ENCODE measurements at places on chromosomes 12 and 14.

GRCh38 chr14:51386983-51387735 is 147.1 kb downstream of the TMX1 start:
- DNase-seq: no peak

- DNase-seq: no peak
Measured at GRCh38 chr14:75246546-75247285, 31.9 kb upstream of the FOS start.

- DNase-seq: peak; percentile 99
Measured at GRCh38 chr14:101760138-101761011, 1.1 kb upstream of the PPP2R5C start.

GRCh38 chr12:86658303-86658702 is 402.1 kb upstream of the MGAT4C start:
- DNase-seq: no peak

- no peak for DNase-seq
Measured at GRCh38 chr14:103436533-103436932, 51.3 kb downstream of the MARK3 start.

- no peak for DNase-seq
Measured at GRCh38 chr14:85508863-85509262, 21.1 kb upstream of the FLRT2 start.

DNA sequence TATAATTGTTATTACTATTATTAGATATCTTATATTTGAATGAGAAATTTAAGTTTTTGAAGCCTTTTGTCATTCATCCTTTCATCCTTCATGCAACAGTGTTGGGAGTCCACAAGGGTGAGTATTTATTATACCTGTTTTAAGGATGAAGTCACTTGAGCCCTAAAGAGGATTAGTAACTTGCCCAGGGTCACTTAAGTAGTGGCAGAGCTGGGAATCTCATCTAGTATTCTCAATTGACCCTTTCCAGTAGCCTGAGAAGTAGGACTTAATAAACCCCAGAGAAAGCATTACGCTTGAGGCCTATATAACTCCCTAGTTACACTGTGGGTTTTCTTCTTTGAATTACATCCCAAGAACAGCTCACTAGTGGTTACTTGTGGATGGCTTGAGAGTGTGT is 119.8 kb downstream of the SRGAP1 start:
- no peak for DNase-seq

DNA sequence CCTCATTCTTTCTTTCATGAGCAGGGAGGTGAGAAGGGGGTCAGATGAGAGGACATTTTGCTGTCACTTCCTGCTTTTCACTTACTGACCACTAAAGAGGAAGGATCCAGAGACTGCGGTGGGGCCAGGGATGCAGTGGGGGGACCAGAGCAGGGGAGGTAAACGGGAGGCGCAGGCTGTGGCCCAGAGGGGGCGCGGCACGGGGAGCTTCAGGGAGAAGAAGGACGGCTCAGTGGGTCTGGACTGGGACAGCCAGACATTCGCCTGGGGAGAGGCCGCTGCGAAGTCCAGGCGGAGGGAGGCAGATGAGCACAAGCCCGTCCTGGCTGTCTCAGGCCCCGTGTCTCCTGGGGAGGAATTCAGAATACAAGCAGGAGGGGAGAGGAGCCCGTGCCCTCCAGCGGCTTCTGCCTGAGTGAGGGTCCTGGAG is 41.2 kb downstream of the SLC6A12 start:
- DNase-seq: no peak

GRCh38 chr12:22262309-22262708 is 72.2 kb downstream of the ST8SIA1 start:
- DNase-seq: no peak

DNA sequence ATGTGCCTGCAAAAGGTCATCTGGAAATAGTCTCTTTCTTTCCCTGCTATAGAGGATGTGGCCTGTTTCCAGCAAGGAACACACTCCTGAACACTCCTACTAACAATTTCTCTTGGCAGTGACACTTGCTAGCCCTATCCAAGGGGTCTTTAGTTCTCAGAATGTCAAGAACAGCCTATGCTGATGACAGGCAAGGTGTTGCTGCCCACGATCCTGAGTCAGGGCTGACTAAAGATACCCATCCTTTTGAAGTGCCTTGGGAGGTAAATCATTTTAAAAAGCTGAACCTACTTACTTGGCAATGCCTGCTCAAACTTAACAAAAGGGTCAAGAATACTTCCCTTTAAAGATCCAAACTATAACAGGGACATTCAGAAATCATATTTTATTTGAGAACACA is 1146.4 kb downstream of the VRK1 start:
- no peak for DNase-seq

- no peak for DNase-seq
Measured at GRCh38 chr12:40158592-40159111, 52.8 kb upstream of the SLC2A13 start.

DNA sequence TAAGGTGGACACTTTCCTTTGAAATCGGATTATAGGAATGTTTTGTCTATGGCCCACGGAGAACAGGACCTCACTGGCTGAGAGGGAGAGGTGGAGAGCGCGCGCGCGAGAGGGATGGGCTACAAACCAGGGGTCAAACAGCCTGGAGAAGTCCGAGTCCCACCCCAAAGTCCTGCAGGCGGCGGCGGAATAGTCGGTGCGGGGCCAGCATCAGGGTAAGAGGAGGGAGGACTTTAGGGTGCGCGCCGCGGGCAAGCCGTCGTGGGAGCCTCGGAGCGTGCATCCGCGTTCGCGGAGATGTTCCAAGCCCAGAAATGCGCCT is 3.3 kb upstream of the HOXC8 start:
- DNase-seq: no peak

- no peak for DNase-seq
Measured at GRCh38 chr14:72434856-72435255, 459.0 kb downstream of the DPF3 start.

GRCh38 chr14:69318241-69318640 is 58.3 kb downstream of the GALNT16 start:
- DNase-seq: peak; percentile 70

DNA sequence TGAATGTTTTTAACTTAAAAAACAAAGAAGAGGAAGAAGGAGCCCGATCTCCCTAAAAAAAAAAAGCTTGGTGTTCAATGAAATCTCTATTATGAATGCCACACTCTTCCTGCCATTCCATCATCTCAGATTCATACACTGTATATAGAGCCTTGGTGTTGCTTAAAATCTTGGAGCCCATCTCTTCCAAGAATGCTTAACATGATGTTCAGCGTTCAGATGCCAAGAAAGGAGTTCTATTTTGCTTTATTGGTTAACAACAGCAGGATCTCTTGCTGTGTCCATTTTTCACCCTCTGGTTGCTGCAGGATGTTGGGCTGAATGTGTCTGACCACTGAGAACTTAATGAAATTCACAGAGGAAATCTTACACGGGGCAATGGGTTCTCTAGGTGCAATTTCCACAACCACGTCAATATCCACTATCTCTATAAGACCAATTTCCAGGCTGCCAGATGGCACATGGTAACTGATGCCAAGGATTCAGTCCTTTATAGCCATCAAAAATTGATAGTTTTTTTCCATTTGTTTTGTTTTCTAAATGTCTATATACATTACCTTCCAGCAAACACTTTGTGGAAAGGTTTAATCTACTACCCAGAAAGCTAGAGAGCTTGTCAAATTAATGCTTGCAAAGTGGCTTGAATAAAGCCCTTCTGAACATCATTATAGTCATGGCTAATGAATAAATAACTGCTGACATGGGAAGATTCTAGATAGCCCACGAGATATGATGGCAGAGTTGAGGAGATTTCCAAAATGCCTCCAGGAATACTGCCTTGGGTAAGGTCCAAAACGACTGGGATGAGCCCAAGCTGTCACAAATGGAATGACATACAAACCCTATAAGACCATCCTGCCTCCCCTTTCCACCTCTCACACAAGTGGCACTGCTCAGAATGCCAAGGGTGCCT is 26.5 kb downstream of the RERG start:
- DNase-seq: no peak

GRCh38 chr12:1917172-1918070 is 1.0 kb downstream of the CACNA2D4 start:
- peak; percentile 86 for DNase-seq

- DNase-seq: no peak
Measured at GRCh38 chr12:90870971-90871725, 83.8 kb downstream of the CCER1 start.

DNA sequence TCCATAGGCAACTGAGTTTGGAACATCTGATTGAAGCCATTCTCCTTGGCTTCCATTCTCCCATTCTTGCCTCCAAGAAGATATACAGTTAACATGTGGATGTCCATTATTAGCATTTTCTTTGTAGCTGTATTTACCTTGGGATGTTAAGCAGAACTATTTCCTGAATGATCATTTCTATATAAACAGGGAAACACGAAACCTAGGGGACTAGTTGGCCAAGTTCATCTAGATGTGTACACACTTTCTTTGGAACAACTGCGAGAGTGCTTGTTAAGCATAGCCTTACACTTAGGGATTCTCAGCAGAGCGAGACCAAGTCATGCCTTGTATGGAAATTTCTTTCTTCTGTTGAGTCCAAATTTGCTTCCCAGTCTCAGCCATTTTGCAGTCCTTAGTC is 42.1 kb downstream of the DRAM1 start:
- no peak for DNase-seq

DNA sequence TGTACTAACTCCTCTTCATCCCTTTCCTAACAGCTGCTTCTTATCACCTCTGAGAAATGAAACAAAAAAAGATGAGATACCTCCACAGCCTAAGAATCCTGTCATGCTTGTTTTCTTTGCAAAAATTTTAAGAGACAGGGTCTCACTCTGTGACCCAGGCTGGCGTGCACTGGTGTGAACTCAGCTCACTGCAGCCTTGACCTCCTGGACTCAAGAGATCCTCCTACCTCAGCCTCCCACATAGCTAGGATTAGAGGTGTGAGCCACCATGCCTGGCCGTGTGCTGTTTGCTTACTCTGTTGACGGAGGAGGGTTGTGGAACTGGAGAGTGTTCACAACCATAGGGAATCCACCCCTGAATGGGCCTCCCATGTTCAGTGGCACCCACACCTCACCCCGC is 16.2 kb downstream of the CSRNP2 start:
- no peak for DNase-seq

- DNase-seq: no peak
Measured at GRCh38 chr12:132437252-132437932, 52.6 kb upstream of the FBRSL1 start.

DNA sequence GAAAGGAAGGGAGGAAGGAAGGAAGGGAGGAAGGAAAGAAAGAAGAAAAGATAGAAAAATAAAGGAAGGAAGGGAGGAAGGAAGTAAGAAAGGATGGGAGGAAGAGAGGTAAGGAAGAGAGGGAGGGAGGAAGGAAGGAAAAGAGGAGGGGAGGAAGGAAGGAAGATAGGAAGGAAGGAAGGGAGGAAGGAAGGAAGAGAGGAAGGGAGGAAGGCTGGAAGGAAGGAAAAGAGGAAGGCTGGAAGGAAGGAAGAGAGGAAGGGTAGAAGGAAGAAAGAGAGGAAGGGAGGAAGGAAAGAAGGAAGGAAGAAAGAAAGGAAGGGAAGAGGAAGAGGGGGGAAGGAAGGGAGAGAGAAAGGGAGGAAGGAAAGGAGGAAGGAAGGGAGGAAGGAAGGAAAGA is 12.8 kb upstream of the WIF1 start:
- no peak for DNase-seq

- DNase-seq: no peak
Measured at GRCh38 chr12:65963862-65964240, 139.6 kb downstream of the HMGA2 start.

GRCh38 chr12:90515199-90516175 is 439.5 kb downstream of the CCER1 start:
- DNase-seq: no peak

GRCh38 chr12:91974541-91975085 is 171.0 kb downstream of the BTG1 start:
- no peak for DNase-seq

DNA sequence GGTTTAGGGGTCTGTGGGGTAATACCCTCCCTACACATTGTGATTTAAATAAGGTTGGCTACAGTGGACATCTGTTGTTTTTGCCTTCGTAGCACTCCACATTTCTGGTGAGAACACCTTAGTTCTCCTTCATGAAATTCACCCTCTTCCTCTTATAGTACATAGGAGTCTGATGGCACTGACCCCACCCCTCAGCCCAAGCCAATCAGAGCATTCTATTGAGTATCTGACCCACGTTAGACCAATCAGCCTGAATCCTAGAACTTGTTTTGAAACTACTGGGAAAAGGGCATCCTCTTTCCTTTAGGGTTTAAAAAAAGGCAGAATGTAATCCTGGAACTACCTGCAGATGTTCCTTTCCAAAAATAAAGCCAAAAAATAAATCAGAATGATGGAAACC is 15.8 kb upstream of the LRRC9 start:
- DNase-seq: no peak

GRCh38 chr14:22266142-22266442 is 322.9 kb downstream of the DAD1 start:
- DNase-seq: no peak

- no peak for DNase-seq
Measured at GRCh38 chr12:42086031-42086430, 58.6 kb downstream of the GXYLT1 start.

DNA sequence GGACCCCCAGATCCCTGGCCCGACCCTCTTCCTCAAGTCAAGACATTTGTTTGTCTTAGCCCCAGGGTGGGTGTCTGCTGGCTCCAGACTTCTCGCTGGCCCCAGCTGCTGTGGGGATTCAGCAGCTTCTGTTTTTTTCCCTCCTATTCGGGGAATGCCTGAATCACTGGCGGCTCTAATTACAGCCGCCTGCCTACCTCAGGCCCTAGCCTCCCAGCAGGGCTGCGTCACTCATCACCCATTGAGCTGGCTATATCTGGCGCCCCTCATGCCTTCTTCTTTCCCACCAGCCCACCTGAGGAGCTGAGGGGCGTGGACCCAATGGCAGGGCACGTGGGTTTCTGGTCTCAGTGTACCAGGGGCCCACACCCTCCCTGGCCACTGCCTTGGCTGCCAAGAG is 10.1 kb downstream of the KRT80 start:
- DNase-seq: no peak

- DNase-seq: no peak
Measured at GRCh38 chr14:99884834-99885648, 91.8 kb downstream of the EML1 start.

DNA sequence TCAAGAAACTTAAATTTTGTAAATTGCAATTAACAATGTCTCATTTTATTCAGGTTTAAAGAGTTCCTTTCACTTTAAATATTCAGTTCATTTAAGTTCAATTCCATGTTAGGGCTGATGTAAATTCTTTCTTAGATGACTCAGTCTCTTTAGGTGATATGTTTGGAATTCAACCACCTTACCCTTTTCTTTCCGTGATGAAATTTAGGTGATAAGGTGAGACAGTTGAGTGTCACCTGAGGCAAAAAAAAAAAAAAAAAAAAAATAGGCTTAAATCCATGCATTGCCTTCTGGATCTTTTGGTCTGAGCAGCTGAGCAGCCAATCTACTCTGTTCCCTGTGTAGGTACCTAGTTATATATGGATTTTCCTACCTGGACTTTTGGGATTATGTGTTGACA is 299.5 kb downstream of the DAD1 start:
- no peak for DNase-seq

- no peak for DNase-seq
Measured at GRCh38 chr12:106644335-106645073, 61.7 kb downstream of the RFX4 start.

GRCh38 chr12:81797100-81797499 is 38.0 kb upstream of the PPFIA2 start:
- DNase-seq: no peak

Measured in vagina (tissue), 2 donors.